Mesenchymal stem cell (in vitro differentiated cells and primary cell): ENCODE measurements at places on chromosomes 11 and 22.

DNA sequence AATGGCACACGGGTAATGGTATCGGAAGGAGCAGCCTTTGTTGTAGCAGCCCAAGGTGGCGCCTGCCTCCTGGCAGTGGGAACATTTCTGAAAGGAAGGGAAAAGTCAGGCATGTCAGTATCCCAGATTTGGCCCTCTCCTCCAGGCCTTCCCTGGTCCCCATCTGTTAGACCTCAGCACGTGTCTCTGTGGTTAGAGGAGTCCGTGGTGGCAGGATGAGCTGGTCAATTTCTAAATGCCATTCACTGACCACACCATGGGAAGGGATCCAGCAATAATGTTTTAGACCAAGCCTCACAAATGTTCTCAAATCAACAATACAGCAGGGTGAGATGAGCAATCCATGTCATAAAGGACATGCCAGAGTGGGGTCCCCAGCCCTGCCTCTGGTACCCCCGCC, 49.0 kb upstream of the CYP2D6 start:
- peak; percentile 51 for DNase-seq

DNA sequence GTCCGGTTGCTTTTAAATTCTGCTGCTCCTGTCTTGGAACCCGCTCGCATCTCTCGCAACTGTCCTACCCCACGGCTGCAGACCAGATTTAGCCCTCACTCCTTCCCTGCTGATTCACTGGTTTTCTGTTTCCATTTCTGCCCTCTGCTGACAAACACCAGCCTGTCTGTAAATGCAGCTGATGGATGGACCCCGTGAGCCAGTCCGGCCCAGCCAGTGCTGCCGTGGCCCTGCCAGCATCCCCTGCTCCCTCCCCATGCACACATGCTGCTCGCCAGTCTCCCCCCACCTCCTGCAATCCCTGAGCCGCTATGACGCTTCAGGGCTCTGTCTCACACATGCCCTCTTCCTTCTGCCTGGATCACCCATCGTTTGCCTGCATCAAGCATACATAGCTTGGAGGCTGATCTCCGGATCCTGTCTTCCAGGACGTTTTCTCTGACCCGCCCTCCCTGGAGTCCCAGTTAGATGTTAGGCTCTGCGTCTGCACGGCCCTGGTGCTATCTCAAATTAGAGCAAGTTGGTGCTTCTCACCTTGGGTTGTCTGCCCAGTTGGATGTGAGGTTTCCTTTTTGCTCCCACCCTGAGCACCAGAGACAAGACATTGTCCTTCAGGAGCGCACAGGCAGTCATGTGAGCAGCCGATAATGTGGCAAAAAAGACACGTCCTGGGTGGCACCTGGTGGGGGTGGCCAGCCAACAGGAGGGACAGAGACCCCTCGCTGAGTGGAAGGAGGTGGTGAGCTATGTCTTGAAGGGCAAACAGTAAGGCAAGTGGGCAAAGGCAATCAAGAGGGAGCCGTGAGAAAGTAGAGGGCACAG, 4.3 kb upstream of the ACR start:
- peak; percentile 34 for DNase-seq

GRCh38 chr11:1877211-1878136, 14.2 kb downstream of the PRR33 start:
- DNase-seq, result peak; percentile 44

- DNase-seq, result peak; percentile 64
These were observed 49.5 kb upstream of the HSPA8 start for GRCh38 chr11:123111465-123111864.

DNA sequence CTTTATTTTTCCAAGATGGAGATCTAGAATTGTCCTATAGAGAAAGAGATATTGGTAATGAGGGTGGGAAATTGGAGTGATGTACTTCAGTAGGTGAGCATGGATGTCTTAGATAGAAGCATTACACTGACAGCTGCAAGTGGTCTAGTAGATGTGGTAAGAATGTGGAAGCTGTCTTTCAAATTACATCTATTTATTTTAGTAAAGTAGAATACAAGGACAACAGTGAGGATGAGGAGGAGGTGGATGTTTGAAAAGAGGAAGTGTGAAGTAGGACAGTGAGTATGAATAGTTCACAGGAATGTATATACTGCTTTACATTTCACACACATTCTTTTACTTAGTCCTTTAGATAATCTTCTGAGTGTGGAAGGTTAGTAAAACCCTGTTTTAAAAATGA, 64.2 kb downstream of the HIPK3 start:
- DNase-seq, result no peak
